ENCODE measurements at places on chromosomes 4 and X. TPM values are rescaled to one million over a fixed set of nuclear protein-coding genes. Genes with fewer than 3 reads are reported as not detected.
A peak's percentile ranks its signal among the peaks of the same experiment; 100 is the strongest.

DNA sequence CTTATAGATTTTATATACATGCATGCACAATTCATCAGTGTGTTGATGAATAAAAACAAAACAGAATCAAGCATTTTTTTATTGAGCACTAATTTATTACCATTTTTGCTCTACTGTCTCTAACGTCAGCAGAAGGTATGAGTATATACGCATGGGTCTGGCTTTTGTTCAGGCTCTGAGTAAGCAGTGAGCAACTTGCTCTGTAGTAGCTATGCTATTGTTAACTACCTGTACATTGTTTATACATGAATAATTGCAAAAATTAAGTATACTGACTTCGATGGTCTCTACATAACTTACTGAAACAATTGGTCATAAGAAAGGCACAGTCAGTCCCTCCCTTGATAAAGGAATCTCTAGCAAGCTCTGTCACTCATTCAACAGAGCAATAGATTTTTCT lies 122.9 kb downstream of the RS1 start:
- no peaks in the 10 kb centered on the region for H3K36me3 ChIP-seq
- peaks cover 19% of the 10 kb centered on the region for H3K4me1 ChIP-seq
- no peak overlapping the region for H3K4me3 ChIP-seq
- H3K27ac ChIP-seq, result peak overlapping the region; percentile 24
- H3K27me3 ChIP-seq, result no peaks in the 10 kb centered on the region
- DNase-seq, result no peak

DNA sequence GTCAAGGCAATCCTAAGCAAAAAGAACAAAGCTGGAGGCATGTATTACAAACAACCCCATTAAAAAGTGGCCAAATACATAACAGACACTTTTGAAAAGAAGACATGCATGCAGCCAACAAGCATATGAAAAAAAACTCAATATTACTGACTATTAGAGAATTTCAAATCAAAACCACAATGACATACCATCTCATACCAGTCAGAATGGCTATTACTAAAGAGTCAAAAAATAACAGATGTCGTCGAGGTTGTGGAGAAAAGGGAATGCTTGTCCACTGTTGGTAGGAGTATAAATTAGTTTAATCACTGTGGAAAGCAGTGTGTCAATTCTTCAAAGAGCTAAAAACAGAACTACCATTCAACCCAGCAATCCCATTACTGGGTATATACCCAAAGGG lies 604.6 kb upstream of the GRIA3 start:
- H3K4me3 ChIP-seq, result no peak overlapping the region
- H3K27me3 ChIP-seq, result no peaks in the 10 kb centered on the region
- no peaks in the 10 kb centered on the region for H3K36me3 ChIP-seq
- no peak for DNase-seq
- H3K4me1 ChIP-seq, result no peaks in the 10 kb centered on the region

- no peak overlapping the region for H3K4me3 ChIP-seq
- H3K4me1 ChIP-seq, result peaks cover 13% of the 10 kb centered on the region
- no peak overlapping the region for H3K27ac ChIP-seq
Observed at GRCh38 chrX:2596045-2596444, 95.0 kb upstream of the CD99 start.

GRCh38 chrX:119374736-119375135 lies 24.4 kb upstream of the SLC25A43 start:
- peaks cover 23% of the 10 kb centered on the region for H3K27me3 ChIP-seq
- no peak for DNase-seq
- H3K4me3 ChIP-seq, result no peak overlapping the region

- H3K4me1 ChIP-seq, result no peaks in the 10 kb centered on the region
- H3K36me3 ChIP-seq, result no peaks in the 10 kb centered on the region
- no peak overlapping the region for H3K4me3 ChIP-seq
- no peak for DNase-seq
Observed at GRCh38 chr4:62398318-62398717, 1198.2 kb downstream of the ADGRL3 start.

DNA sequence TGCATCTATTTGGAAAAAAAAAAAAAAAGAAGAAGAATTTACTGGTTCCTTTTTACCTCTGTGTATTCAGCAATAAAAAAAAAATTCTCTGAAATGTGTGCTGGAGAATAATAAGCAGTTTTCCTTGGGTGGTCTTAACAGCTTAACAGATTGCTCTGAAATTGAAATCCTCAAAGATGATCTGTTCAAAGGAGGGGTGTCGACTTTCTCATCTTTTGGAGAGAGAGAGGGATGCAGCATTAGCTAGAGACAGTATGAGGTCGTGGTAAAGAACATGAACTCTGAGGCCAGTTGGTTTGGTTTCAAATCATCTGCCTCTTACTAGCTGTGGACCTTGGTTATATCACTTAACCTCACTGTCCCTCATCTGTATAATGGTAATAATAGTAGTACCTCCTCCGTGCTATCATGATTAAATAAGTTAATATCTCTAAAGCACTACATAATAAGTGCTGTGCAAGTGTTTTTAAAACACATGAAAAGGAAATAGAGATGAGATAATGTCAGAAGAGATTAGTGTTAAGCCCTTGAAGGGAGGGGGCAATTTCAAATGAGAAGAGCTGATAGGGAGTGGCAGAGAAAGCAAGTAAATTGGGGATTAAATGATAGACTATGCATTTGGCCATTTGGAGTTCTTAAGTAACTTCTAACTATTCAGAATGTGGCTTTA lies 109.9 kb upstream of the LIMCH1 start:
- no peak overlapping the region for H3K27ac ChIP-seq
- DNase-seq, result no peak
- no peaks in the 10 kb centered on the region for H3K4me1 ChIP-seq

- no peak overlapping the region for H3K27ac ChIP-seq
- H3K36me3 ChIP-seq, result no peaks in the 10 kb centered on the region
- H3K27me3 ChIP-seq, result no peaks in the 10 kb centered on the region
- no peak overlapping the region for H3K4me3 ChIP-seq
- H3K4me1 ChIP-seq, result no peaks in the 10 kb centered on the region
Observed at GRCh38 chr4:69823048-69823447, 36.9 kb downstream of the SULT1E1 start.

GRCh38 chr4:54073271-54073880 lies 9.0 kb upstream of the CHIC2 start:
- H3K4me3 ChIP-seq, result no peak overlapping the region
- H3K4me1 ChIP-seq, result no peaks in the 10 kb centered on the region
- H3K27ac ChIP-seq, result no peak overlapping the region
- no peak for DNase-seq
- no peaks in the 10 kb centered on the region for H3K36me3 ChIP-seq

GRCh38 chrX:106875151-106875550 lies 28.0 kb downstream of the RIPPLY1 start:
- H3K36me3 ChIP-seq, result no peaks in the 10 kb centered on the region
- H3K4me3 ChIP-seq, result no peak overlapping the region
- peaks cover 6% of the 10 kb centered on the region for H3K27me3 ChIP-seq
- no peaks in the 10 kb centered on the region for H3K4me1 ChIP-seq
- H3K27ac ChIP-seq, result no peak overlapping the region

The L1CAM gene
- polyA plus RNA-seq, result 1.8 TPM

The TCEANC gene
- polyA plus RNA-seq, result 14.1 TPM

The PCDH10 gene
- polyA plus RNA-seq, result not detected

The SPOCK3 gene
- polyA plus RNA-seq, result not detected

The FSTL5 gene
- polyA plus RNA-seq, result not detected

The SPON2 gene
- 1.5 TPM for polyA plus RNA-seq

The DACH2 gene
- polyA plus RNA-seq, result 2.5 TPM

The GABRE gene
- polyA plus RNA-seq, result not detected

The ZBTB33 gene
- 15.9 TPM for polyA plus RNA-seq

The MXRA5 gene
- polyA plus RNA-seq, result not detected

The TMEM144 gene
- polyA plus RNA-seq, result not detected

The PDLIM3 gene
- not detected for polyA plus RNA-seq
